ENCODE measurements at places on chromosomes 12 and 14.

GRCh38 chr12:122986258-122986871, 5.9 kb downstream of the ARL6IP4 start:
- DNase-seq = no peak

- DNase-seq = peak; percentile 21
Measured at GRCh38 chr12:17992002-17992656, 97.9 kb downstream of the RERGL start.

DNA sequence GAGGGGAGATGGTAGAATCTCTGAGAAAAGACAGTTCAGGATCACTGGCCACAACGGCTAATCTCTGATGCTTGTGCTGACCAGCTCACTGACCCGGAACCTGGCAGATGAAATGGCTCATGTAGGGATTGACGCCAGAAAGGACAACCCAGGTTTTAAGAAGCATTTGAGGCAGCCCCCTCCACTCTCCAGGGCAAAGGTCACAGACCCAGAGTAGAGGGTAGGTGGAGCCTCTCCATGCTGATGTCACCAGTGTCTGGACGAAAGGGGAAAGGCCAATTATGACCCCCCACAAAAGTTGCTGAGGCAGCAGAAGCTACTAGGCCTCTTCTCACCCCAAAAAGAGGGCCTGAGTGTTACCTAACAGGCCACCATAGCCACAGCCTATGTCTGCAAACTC, 1.2 kb downstream of the METTL1 start:
- DNase-seq = no peak

GRCh38 chr14:59224341-59224740, 35.9 kb downstream of the DAAM1 start:
- no peak for DNase-seq

GRCh38 chr14:68576031-68576430, 216.8 kb downstream of the ZFP36L1 start:
- no peak for DNase-seq

DNA sequence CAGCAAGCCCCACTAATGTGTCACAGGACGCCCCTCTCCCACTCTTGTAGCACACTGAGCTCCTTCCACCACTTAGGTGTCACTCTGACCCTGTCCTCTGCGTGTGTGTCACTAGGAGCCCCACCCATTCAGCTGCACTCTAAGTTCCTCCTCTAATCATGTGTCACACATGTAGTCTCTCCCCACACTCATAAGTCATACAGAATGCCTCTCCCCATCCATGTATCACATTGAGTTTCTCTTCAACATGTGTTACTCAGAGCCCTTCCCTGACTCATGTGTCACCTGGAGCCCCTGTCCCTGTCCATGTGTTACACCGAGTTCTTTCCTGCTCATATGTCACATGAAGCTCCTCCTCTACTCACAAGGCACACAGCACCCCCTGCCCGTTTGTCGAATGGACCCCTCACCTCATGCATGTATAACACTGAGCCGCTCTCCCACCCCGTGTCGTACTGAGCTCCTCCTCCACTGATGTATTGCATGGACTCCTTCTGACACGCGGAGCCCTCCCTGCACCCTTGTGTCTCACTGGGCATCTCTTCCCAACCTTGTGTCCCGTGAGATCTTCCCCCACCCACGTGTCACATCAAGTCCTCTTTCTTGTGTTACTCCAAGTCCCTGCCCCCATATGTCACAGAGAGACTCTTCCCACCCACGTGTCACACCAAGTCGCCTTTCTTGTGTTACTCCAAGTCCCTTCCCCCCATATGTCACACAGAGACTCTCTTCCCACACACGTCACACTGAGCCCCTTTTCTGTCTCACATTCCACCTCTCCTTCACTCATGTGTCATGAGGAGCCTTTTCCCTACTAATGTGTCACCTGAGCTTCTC, 31.0 kb downstream of the RTL1 start:
- no peak for DNase-seq

- no peak for DNase-seq
Measured at GRCh38 chr12:130401703-130402102, 64.0 kb downstream of the PIWIL1 start.

DNA sequence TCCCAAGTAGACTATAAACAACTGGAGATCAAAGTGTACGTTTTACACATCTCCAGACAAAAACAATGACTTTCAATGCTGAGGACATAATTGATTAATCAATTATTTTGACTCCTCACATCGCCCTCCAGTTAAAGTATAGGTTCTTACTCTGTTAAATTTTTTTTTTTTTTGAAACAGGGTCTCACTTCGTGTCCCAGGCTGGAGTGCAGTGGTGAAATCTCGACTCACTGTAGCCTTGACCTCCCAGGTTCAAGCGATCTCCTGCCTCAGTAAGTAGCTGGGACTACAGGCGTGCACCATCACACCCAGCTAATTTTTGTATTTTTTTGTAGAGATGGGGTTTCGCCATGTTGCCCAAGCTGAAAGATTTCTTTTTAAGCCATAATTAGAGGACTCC, 938 bp upstream of the CCNB1IP1 start:
- no peak for DNase-seq

GRCh38 chr12:33690562-33690961, 250.9 kb upstream of the SYT10 start:
- DNase-seq = no peak

DNA sequence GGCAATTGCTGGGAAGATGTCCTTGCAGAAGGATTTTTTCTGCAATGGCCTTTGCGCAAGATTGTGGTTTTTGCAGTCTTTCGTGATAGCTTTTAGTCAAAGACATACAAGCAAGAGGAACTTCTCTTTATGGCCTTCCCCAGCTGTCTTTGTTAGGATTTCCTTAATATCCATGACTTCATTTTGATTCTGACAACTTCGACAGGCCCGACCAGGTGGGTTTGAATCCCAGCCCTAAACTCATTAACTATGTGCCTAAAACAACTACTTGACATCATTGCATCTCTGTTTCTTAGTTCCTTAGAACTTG, 13.3 kb upstream of the VRK1 start:
- DNase-seq = no peak

DNA sequence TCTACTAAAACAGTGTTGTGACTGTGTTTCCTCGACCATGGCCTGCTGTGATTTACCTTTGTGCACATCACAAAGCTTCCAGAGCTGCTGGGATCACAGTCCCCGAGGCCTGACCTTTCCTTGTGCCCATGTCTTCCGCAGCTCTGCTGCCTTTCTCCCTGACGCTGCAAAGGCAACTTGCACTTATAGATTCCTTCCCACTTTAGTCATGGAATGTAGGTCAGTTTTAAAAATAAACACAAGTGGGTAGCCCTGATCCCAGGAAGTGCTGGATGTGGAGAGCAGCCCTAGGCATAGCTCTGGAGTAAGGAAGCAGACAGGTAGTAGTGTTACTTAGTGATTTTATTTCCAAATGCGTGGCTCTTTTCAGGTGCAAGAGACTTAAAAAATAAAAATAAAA, 825.7 kb downstream of the AACS start:
- no peak for DNase-seq

DNA sequence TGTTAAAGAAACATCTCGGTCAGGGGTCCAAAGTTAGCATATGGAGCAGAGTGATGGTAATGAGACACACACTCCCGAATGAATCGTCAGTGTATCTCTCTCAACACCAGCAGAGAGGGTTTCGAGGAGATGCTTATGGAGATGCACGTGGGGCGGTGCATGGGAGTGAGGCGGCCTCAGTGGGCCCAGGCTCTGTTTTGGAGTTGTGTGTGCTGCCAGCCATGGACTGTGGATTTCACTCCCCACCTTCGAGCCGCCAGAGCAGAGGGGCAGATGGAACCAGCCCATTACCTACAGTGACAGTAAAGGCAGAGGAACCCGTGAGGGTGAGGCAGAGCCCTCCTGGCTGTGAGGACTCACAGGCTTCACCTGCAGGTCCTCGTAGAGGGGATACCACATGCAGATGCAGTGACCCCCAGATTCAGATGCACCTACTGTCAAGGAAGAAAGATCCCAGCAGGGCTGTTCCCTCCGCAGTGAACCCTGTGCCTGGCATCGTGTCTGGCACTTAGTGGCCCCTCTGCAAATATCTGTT, 68.2 kb downstream of the WDR20 start:
- DNase-seq = no peak

DNA sequence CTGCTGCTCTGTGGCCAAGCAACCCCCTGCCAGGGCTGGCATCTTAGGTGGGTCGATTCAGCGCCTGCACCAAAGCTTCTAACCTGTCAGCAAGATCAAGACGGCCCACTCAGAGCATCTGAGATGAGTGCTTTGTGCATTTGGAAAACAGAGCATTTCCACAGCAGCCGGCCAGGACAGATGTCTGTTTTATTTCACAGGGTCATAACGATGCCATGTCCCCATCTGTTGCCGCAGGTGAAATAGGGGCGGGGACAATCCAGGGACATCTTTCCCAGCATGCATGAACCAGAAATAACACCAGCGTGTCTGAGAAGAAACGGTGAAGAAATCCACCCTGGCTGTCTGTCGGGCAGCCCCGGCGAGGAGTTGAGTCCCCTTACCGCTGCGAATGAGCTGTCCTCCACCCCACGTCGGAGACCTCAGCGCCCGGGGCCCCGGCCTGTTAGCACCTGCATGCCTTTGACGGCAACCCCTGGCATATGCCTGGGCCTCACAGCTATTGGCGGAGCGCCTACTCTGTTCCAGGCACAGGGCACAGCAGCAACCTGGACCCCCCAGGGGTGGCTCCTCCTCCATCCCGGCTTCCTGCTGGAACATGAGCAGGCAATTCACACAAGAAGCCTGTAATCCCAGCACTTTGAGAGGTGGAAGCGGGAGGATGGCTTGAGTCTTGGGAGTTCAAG, 30.6 kb upstream of the ULK1 start:
- no peak for DNase-seq

- DNase-seq = no peak
Measured at GRCh38 chr12:85820101-85820500, 16.1 kb downstream of the RASSF9 start.

GRCh38 chr14:93330609-93331000, 2.2 kb downstream of the BTBD7 start:
- no peak for DNase-seq

DNA sequence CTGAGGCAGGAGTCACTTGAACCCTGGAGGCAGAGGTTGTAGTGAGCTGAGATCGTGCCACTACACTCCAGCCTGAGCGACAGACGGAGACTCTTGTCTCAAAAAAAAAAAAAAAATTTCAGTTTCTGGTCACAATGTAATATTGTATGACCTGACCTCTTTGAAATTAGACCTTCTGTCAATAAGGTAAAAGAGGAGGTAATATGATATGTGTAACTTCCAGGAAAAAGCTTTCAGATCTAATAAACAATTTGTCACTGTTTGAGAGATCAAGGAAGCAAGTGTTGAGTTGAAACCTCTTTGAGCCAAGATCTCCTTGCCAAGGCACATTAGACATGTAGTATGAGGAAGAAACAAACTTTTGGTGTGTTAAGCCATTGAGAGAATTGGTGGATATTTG, 101.7 kb upstream of the ATF7IP start:
- no peak for DNase-seq

Measured in dermis microvascular lymphatic vessel endothelial cell (primary cell).